Kidney tubule cell (primary cell): ENCODE measurements at places on chromosomes 12 and 14.

DNA sequence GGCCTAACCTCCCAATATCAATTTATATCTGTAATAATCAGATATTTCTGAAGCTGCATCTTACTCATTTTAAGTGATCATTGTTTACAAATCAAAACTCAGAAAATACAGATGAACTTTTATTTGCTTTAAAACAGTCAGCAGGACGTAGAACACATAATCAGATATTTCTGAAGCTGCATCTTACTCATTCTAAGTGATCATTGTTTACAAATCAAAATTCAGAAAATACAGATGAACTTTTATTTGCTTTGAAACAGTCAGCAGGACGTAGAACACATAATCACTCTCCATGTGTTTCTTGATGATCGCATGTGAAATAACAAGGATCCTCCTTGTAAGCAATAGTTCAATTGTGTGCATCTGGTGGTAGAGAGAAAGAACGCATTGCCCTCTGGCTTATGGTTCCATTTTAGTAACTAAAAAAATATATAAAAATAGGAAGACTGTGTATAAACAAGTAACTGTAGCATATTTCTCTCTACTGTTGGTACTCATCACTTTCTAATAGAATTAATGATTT is 15.0 kb upstream of the TMTC2 start:
- DNase-seq = no peak

DNA sequence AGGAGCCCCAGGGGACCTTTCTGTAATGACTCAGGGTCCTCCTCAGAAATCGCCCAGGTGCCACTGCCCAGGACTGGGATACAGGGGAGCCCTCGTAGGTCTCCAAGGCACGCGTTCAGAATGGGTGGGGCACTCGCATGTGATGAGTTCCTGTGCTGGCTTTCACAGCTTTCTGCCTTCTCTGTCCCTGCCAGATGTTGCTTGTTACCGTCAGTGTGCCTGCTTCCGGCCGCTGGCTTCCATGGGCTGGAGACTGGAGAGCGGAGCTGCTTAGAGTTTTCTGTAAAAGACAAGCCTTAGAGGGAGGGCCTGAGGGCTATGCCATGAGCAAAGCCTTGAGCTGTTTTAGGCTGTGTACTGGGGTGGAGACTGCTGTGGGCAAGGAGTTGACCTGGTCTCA is 75.0 kb upstream of the SLC24A4 start:
- DNase-seq = no peak

GRCh38 chr12:77888611-77889010 is 57.9 kb downstream of the NAV3 start:
- DNase-seq = peak; percentile 67

GRCh38 chr12:27119797-27120196 is 37.4 kb upstream of the C12orf71 start:
- DNase-seq = no peak

DNA sequence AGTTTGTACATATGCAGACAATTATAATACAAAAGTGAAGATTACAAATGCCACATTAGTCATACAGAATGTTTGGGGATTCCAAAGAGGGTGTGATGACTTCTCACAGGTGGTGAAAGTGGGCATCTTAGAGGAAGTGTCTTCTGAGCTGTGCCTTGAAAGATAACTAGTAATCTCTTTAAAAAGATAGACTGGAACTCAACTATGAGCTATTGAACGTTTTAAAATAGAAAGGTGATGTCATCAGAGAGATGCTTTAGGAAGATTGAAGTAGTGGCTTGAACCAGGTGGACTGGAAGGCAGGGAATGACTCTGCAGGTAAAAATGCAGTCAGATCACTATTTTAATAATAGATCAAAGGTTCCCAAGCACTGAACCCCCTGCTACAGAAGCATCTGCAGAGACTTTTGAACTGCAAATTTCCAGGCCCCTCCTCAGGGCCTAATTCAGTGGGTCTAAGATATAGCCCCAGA is 50.3 kb downstream of the SYT1 start:
- peak; percentile 67 for DNase-seq

- no peak for DNase-seq
These were observed at the start of gene DIO3 for GRCh38 chr14:101561145-101561896. Gene DIO3, plus strand, starts transcription at chr14:101561495.

DNA sequence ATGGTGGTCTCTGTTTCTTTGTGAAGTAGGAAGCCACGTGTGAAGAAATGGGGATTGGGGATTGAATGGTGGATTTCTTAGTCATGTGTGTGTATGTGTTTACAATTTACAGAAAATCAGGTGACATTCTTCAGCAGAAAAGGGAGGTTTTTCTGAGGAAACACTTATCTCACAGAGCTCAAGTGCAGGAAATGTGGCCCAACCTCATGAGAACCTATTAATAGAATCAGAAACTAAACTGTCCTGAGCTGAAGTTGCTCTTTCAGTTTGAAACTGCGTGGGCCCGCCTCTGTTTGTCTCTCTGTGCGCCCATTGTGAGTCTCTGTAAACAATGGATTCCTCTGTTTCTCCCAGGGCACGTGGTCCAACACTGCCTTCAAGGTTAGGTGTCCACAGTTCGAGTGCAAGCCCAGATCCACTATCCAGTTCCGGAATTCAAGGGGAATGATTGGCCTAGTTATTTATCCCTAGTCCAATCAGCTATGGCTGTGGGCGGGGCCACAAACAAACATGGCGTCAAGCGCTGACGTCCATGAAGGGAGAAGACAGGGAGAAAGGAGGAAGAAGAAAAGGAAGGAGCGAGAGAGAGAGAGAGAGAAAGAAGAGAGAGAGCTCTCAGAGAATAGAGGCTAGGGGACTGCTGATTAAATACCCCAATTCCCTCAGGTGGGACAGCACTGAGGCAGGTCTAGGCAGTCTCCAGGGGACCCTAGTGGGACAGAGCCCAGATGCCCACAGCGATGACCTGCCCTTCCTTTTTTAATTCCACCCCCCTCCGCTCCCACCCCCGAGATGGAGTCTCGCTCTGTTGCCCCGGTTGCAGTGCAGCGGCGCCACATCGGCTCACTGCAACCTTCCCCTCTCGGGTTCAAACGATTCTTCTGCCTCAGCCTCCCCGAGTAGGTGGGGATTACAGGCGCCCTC is 31.4 kb upstream of the C12orf76 start:
- no peak for DNase-seq

GRCh38 chr14:75944607-75945241 is 37.1 kb downstream of the TGFB3 start:
- DNase-seq = no peak
